NCI-H1105 treated with DMSO at 0.1 percent for 48 hours (cell line): ENCODE measurements at places on chromosomes 12 and 14.
A peak's percentile ranks its signal among the peaks of the same experiment; 100 is the strongest.

GRCh38 chr14:94601884-94602391 lies 10.3 kb upstream of the SERPINA3 start:
- no peak for DNase-seq

DNA sequence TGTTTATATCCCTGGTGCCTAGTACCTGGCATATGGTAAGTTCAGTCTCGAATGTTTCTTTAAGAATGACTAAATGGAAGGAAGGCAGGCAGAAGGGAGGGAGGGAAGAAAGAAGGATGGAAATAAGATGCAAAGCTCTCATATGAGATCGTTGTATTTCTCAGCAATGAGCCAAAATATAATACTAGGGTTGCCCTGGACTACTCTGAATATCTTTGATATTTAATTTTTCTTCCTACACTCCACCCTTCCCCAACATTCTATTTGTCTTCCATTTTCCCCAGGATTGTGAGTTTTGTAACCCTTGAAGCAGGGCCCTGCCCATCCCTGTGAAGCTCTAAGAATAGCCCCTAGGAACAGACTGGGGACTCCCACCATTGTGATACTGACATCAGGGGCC lies 43.9 kb downstream of the GUCY2C start:
- DNase-seq: no peak

DNA sequence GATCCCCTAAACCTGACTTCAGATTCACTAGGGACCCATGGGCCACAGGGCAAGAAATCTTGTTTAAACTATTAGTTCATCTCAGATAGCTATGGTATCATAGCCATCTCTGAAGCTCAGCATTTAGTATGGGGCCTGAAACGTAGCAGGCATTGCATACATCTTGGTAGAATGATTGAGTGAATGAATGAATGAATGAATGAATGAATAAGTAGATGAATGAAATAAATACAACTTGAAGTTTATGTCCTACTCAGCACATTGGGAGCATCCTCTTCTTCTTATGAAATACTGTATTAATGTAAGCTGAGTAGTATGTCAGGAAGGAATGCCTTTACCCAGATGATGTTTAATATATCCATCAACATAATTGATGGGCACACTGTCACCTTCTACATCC lies 175.4 kb upstream of the EEA1 start:
- no peak for DNase-seq

GRCh38 chr14:51652168-51653078 lies 713 bp downstream of the FRMD6 start:
- DNase-seq: peak; percentile 60

DNA sequence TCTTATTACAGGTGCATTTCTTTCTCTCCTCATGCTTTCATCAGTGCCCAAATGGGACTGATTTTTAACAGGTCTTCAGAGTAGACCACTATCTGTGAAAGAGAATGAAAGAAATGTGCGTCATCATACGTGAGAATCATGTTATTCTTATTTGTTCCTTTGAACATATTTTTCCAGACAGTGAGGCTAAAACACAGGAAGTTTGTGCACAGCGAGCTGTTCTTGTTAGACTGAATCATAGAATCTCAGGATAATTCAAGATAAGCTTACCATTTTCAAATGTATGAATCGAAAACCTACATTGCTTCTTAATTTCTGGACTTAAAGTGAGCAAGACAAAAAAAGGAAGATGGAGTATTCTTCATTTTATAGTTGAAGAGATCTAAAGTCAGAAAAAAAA lies 383.1 kb downstream of the EGLN3 start:
- DNase-seq: no peak

- DNase-seq: no peak
These were observed 5.5 kb upstream of the TMEM132D start for GRCh38 chr12:129909051-129910020.
